Nucleus accumbens (tissue), 56 donors: ENCODE measurements at places on chromosomes 11 and 22.

- no peak for DNase-seq
These were observed 361.8 kb downstream of the TENM4 start for GRCh38 chr11:79078999-79079398.

DNA sequence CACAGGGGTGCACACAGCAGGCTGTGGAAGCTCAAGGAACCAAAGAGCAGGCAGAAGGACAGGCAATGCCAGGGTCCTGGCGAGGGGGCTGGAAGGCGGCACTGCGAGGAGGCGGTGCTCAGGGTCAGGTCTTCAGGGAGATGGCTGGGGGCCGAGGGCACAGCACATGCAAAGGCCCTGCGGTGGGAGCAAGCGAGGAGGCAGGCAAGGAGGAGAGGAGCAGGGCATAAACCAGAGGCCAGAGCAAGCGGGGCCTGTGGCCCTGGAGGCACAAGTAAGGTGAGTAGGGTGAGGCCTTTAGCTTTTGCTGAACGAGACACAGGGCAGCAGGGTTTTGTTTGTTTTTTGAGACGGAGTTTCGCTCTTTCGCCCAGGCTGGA lies 126.9 kb downstream of the ARHGAP8 start:
- DNase-seq = no peak

DNA sequence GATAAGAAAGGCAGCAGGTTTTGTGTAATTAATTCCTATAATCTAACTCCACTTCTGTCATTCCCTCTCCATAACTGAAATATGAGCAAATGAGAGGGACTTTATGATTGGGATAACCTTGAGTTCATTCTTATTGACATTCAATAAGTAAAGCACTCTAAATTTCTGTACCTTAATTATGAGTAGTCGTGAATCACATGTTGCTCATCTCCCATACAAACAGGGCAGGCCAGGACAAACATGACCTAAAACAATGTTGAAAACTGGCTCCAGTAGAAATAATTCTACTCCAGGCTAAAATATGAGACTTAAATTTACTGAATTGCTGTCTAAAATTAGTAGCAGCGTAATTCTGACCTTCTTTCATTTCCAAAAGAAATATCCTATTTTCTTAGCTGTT lies 505.4 kb downstream of the NELL1 start:
- no peak for DNase-seq

DNA sequence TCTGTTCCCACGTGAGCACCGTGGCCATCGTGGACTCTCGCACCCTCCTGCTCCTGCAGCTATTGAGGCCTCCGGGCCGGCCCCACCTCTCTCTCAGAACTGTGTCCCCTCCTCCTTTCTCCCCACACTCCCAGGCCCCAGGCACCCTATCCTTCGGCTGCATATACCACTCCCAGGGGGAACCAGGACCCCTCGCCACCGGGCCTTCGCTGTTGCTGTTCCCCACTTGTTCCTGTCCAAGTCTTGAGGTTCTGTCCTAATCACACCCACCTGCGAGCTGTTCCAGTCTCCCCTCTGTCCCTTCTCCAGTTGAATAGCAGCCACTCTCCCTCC lies 43.0 kb upstream of the CDON start:
- DNase-seq = no peak

GRCh38 chr11:30801357-30801756 lies 215.2 kb upstream of the MPPED2 start:
- no peak for DNase-seq

DNA sequence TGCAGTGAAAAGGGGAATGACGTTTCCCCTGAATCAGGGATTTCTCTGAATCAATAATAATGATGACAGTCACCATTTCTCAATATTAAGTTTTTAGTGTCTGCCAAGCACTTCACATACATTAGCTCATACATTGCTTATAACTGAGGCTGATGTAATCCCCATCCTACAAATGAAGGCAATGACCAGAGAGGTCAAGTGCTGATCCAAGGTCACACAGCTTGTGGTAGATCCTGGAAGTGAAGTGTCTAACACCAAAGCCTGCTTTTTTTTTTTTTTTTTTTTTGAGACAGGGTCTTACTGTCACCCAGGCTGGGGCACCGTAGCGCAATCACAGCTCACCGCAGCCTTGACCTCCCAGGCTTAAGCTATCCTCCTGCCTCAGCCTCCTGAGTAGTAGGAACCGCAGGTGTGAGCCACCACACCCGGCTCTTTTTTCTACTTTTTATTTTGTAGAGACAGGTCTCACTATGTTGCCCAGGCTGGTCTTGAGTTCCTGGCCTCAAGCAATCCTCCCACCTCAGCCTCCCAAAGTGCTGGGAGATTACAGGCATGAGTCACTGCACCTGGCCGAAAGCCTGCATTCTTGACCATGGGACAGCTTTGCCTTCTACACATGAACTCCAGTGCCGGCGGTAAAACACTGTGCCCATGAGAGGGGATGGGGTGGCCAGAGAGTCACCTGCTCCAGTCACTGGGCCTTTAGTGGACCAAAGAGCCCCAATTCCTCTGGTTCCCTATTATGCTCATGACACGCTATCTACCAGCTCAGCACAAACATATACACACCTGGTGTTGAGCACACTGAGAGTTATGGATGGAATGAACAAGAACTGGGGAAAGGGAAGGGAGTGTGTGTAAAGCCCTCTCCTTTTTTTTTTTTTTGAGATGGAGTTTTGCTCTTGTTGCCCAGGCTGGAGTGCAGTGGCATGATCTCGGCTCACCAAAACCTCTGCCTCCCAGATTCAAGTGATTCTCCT lies 17.4 kb downstream of the ARHGAP1 start:
- no peak for DNase-seq

- DNase-seq = no peak
These were observed 76.9 kb upstream of the CADM1 start for GRCh38 chr11:115580927-115581680.

- DNase-seq = no peak
These were observed 7.9 kb upstream of the MCHR1 start for GRCh38 chr22:40671369-40671768.

- DNase-seq = no peak
These were observed 33.9 kb upstream of the PANX2 start for GRCh38 chr22:50136581-50137015.

GRCh38 chr11:36657610-36658267 lies 59.7 kb upstream of the RAG2 start:
- DNase-seq = no peak

DNA sequence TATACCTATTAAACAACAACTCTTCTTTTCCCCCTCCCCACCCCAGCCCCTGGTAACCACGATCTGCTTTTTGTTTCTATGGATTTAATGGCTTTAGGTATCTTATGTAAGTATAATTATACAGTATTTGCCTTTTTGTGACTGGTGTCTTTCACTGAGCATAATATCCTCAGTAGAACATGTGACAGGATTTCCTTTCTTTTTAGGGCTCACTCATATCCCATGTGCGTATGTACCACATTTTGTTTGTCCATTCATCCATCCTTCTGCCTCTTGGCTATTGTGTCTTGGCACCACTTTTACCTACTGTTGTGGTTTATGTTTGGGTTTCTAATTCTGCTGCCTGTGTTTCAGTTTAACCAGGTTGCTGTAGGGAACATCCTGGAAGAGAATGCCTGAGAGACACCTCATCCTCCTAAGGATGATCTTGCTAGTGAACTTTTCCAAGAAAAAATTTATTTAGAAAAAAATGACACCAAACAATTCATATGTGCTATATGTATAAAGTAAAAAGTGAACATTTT lies 77.6 kb upstream of the SESN3 start:
- no peak for DNase-seq

GRCh38 chr11:118843565-118843964 lies 40.1 kb upstream of the CXCR5 start:
- no peak for DNase-seq

DNA sequence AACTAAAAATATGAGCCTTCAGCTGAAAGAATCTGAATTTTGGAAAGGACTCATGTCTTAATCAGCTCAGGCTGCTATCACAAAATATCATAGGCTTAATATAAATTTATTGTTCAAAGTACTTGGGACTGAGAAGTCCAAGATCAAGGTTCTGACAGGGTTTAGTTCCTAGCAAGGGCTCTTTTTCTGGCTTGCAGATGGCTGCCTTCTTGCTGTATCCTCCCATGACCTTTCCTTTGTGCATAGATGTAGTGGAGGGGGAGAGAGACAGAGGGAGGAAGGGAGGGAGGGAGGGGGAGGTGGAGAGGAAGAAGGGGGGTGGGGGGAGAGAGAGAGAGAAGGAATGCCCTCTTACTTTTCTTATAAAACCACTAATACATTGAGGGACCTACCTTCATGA lies 306.8 kb upstream of the DDI1 start:
- no peak for DNase-seq

DNA sequence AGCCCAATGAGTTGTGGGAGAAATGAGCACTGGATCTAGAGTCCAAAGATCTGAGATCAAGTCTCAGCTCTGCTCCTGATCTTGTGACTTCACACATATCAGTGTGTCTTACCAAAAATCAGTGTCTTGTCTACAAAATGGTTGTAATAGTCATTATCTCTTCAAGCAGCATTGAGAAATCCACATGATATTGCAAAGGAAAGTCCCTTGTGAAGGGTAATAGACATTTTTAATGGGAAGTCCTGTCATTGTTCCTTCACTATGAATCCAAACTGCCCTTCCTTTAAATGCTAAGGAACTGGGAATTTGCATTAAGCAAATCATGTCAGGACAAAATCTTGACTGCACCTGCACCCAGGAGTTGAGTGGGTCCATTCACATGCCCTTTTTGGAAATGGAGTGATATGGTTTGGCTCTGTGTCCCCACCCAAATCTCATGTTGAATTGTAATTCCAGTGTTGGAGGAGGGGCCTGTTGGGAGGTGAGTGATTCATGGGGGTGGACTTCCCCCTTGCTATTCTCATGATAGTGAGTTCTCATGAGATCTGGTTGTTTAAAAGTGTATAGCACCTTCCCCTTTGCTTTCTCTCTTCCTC lies 51.1 kb downstream of the COMMD9 start:
- DNase-seq = no peak

DNA sequence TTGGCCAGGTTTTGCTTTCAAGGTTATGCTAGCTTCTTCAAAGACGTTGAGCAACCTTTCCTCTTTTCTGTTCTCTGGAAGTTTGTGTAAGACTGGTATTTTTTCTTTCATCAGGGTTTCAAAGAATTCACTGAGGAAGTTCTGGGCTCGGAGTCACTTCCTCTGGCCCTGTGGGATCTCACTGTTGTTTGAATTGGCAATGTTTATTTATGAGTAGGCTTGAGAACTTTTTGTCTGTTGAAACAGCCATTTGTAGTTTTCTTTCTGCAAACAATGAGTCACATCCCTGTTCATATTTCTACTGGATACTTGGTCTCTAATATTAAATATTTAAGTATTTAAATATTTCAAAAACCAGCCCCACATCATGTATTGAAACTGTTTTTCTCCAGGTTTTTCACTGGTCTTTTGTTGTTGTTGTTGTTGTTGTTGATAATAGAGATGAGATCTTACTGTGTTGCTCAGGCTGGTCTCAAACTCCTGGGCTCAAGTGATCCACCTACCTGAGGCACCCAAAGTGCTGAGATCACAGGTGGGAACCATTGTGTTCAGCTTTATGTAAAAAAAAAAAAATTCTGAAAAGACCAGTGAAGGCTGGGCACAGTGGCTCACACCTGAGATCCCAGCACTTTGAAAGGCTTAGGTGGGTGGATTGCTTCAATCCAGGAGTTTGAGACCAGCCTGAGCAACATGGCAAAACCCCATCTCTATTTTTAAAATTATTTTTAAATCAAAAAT lies 26.9 kb downstream of the SUSD2 start:
- DNase-seq = no peak

DNA sequence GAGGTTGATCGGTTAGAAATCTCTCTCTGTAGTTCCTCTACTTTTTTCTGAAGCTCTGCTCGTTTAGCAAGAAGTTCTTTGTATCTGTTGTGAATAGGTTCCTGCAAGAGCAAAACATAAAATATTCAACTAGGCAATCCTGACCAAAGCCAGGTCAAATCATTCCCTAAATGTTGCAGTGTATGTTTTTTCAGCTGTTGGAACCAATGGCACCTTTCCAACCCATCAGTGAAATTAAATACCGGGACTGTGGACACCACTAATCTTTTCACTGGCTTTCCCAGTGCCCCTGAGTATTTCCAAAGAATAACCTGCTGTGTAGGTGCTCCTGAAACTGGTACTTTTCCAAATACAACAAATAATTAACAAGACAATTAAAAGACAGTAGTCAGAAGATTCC lies 45.1 kb downstream of the CEP57 start:
- DNase-seq = no peak

- no peak for DNase-seq
These were observed 236.7 kb downstream of the TTC28 start for GRCh38 chr22:28442711-28443525.

DNA sequence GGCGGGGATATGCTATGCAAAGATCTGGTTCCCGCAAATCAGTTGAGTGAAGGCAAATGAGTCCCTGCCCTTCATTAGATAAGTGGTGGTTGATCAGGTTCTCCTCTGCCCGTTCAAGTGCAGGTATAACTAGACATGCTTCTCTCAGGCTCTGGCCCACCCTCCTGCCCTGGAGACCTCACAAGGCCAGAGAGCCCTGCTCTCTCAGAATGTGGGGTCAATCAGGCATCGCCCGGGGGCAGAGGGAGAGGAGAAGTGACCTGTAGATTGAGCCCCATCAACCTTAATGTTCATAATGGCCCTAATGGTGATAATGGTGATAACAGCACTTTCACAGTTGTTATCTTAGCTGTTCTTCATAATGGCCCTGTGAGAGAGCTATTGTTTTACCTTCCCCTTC lies 224.3 kb downstream of the DSCAML1 start:
- DNase-seq = no peak

DNA sequence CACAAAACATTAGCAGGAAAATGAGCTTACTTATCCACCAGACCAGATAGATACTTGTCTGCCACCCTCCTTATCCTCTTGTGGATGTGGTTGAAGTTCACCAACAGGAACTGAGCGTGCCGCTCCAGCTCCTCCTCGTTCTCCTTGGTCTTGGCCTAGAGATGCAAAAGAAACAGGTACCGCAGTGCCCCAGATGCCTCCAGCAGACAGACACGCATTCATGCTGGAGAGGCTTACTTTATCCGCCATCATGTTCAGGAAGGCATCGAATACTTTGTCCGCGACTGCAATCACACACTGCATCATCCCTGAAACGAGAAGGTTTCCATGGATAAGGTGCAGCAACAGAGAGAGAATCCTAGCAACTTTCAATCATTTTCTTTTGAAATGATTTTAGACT lies 21.0 kb upstream of the SERPIND1 start:
- DNase-seq = no peak

DNA sequence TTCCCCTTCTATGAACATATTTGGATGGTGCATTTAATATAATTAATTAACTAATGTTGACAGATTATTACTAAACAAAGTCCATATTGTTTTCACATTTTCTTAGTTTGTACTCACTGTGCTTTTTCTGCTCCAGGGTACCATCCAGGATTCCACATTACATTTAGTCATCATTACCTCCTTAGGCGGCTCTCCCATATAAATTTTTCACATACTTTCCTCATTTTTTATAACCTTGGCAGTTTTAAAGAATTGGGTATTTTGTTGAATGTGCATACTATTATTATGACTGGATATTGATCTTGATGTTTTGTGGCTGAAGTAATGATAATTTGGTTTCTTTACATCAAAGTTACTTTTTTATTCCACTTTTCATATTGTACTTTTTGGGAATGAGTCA lies 755.6 kb upstream of the ANO3 start:
- no peak for DNase-seq

GRCh38 chr22:37953062-37953436 lies 352 bp downstream of the C22orf23 start:
- no peak for DNase-seq

GRCh38 chr11:444396-445144 lies 2.8 kb upstream of the ANO9 start:
- DNase-seq = no peak

GRCh38 chr11:8661001-8661795 lies 21.3 kb downstream of the TRIM66 start:
- DNase-seq = no peak
